Stimulated activated CD4-positive, alpha-beta T cell treated with anti-CD3 and anti-CD28 coated beads, Interleukin-1b, Interleukin-23, amount 100 ng/mL, for 24 hours (primary cell): ENCODE measurements at places on chromosomes 12 and 14.

DNA sequence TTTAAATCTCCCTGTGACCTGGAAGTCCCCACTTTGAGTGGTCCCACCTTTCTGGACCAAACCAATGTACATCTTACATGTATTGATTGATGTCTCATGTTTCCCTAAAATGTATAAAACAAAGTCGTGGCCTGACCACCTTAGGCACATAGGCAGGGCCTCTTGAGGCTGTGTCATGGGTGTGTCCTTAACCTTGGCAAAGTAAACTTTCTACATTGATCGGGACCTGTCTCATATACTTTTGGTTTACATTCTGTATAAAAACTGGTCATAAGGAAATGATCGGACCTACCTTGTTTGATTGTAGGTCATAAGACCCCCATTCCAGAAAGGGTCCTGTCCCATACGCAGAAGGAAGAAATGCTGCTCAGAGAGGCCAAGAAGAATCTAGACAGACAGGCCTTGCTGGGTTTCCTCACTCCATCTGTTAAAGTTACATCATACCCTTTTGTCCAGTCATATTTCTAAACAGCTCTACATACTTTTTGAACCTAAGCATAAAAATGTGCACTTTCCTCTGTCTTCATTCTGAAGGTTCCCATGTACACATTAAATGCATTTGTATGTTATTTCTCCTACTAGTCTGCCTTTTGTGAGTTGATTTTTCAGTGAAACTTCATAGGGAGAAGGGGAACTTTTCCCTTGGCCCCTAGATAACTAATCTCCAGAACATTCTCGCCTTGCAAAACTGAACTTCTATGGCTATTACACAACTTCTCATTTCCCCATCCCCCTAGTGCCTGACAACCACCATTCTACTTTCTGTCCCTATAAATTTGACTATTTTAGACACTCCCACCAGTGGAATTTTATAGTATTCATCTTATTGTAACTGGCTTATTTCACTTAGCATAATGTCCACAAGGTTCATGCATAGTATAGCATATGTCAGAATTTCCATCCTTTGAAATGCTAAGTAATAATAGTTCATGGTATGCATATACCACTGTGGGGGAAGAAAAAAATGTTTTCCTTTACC is 30.2 kb upstream of the CPM start:
- no peak for DNase-seq

DNA sequence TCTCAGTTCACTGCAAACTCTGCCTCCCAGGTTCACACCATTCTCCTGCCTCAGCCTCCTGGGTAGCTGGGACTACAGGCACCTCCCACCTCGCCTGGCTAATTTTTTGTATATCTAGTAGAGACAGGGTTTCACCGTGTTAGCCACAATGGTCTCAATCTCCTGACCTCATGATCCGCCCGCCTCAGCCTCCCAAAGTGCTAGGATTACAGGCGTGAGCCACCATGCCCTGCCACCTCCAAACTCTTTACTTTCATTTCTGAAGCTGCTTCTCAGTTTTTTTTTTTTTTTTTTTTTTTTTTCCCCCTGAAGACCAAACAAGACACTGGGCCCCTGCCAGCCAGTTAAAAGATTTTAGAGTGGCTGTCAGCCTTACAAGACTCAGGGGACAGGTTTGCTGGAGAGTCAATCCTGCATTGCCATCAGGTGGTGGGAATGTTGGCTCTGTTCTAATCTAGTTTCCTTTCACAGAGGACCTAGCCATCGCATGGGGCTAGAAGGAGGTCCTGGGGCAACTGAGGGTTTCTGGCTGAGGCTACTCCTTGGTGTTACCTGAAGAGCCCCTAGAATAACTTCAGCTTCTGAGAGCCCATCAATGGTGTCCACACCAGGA is 37.4 kb upstream of the HIGD1C start:
- no peak for DNase-seq

DNA sequence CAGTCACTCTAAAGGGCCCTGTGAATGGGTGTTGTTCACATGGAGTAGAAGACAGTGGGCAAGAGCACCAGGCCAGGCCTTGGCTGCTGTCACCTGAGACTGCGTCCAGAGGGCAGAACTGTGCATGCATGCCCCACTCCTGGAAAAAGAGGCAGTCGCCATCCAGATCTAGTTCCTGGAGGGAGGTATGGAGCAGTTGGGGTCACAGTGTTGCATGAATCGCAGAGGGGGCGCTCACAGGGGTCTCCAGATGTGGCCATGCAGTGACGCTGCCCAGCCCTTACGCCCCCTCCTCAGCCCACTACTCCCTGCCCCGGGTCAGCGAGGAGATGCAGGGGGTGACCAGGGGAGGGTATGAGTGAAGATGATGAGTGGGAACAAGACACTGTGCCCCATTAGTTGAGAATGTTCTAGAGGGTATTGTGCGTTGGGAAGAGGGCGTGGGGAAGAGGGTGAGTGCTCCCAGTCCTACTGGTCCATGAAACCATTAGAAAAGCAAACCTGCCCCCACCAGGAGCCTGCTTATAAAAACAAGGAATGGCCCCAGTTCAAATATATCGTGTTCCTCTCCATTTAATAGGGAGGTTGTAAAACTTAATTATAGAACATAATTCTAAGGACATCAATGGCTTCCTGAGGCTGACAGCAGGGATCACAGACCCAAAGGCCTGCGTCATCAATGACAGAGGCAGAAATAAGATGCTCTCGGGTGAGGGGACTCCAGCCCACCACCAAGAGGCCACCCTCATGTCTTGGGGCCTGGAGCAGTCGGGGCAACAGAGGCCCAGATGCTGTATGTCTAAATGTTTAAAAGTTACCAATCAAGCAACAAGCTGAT is 32.2 kb upstream of the BCL7A start:
- DNase-seq: no peak

GRCh38 chr12:80033448-80033847 is 65.9 kb upstream of the OTOGL start:
- DNase-seq: no peak

- DNase-seq: no peak
Observed at GRCh38 chr14:86672080-86672479, 1142.1 kb downstream of the FLRT2 start.

DNA sequence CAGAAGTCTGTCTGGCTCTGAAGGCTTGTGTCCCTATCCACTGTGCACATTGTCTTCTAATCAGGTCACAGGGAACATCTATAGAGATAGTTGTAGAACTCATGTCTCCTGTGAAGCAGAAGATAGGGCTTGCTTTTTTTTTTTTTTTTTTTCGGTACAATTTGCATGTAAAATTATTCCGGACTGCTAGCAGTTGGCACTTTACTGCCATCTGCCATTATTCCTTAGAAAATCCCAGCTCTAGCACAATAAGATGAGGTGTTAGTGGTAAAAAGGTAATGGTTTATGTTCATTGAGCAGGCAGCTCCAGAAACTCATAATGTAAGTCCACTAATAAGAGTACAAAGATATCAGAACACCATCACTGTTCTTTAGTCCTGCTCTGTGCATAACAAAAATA is 8.7 kb downstream of the MYRFL start:
- no peak for DNase-seq
